ENCODE measurements at places on chromosomes 3 and 15.

- no peak for DNase-seq
These were observed 345.6 kb upstream of the THBS1 start for GRCh38 chr15:39235084-39235795.

DNA sequence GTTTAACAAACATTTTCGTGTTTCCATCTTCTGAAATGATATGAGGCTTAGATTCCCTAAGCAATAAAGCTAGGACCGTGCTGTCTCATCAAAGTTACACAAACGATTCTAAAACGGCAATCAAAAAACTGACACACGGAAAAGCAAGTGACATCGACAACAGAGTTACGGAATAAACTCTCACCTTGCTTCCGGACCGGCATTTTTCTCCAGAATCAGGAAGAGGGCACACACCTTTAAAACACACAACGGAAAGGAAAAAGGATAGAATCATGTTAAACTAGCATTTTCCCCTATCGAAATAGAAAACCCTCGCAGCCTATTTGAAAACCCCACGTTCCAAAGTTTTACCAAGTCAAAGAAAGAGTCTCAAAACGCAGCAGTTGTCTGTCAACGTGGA lies 1.4 kb downstream of the DLG1 start:
- DNase-seq = no peak

- DNase-seq = no peak
These were observed 26.4 kb downstream of the ABI3BP start for GRCh38 chr3:100966807-100967206.

- no peak for DNase-seq
These were observed 2.5 kb downstream of the SHF start for GRCh38 chr15:45185069-45185779.

GRCh38 chr3:12476238-12476897 lies 7.9 kb upstream of the TSEN2 start:
- peak; percentile 38 for DNase-seq

GRCh38 chr3:139309061-139309591 lies 34.7 kb upstream of the MRPS22 start:
- DNase-seq = no peak

DNA sequence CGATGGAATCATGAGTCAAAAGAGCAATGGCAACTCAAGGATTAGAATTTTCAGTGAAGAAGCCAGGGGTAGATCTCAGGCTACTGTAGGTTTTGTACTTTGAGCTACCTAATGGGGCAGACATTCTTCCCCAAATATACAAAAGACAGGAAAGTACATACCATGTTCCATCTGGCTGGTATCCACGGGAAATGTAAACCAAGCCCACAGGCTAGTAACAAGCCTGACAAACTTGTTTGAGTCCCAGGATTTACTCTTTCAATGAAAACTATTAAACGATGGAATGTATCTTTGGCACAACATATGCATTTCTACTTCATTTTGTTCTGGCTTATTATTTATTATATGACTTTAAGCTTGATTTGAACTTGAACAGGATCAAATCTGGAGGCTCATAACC lies 44.2 kb upstream of the GOLIM4 start:
- DNase-seq = no peak

GRCh38 chr3:105997800-105998526 lies 129.2 kb upstream of the CBLB start:
- DNase-seq = peak; percentile 2

DNA sequence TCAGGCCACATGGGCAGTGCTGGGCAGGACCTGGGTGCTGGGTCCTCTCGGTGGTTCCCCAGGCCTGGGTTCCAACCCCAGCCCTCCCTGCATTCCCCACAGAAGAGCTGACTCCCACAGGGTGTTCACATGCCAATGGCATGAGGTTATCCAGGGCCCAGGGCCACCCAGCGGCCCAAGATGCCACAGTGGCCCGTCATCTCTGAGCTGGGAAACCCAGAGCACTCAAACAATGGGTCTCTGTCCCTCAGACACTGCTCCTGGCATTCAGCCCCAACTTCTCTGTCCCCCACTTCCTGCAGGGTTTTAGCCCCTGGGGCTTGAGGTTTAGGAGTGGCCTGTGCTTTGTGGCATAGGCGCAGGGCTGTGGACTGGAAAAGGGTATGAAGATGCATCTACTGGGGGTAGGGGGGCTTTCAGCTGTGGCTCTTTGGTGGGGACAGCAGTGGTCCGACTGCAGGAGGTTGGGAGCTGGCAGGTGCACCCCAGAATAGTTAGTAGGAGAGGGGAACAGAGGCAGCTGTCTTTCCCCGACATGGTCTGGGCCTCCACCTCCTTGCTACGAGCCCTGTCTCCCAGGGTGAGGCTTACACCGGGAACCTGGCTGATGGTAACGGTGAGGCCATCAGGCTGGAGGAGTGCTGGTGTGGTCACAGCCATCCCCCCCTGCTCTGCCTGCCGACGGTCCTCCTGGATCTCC lies 1.7 kb downstream of the CCDC9B start:
- peak; percentile 93 for DNase-seq

- peak; percentile 95 for DNase-seq
These were observed 804 bp upstream of the BRPF1 start for GRCh38 chr3:9730657-9731205.

DNA sequence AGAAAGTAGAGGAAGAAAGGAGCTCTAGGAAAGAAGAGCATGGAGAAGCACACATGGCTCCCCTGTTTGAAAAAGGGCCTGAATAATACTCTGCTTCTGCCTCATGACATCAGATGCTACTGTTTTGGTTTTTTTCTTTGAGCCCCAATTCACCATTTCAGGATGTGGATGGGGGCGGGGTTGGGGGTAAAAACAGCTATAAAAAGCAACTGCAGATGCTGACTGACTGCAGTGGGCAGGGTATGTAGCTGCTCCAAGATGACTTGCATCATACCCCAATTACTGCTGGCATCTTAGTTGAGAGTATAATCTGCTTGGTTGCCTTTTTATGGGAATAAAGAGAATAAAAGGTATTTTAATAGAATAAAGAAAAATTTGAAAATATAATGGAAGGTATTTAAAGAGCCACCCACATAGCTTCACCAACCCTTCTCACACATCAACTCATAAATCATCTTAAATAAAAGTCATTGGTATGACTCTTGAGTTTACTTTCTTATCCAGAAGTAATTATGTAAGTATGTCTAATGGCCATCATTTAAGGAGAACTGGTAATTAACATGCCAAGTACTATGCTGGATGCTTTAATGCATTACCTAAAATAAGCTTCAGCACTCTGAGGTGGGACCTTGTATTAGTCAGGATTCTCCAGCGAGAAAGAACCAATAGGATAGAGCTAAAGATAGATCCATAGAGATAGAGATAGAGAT lies 36.4 kb upstream of the TMEM45A start:
- DNase-seq = no peak

DNA sequence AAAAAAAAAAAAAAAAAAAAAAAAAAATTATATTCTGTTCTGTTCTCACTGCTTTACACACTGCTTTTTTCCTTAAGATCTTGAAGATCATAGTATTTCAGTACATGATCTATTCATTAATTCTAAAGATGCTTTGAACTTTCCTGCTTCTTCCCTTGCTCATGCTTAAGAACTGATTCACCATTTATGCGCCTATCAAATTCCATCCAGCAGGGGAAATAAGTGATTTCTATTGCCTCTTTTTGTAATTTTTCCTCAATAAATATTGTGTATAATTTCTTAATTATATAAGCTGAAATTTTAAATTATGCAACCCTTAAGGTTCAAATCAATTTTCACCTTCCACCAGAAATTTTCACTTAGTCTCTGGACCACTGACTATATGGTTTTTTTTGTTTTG lies 10.6 kb downstream of the DENND6A start:
- DNase-seq = no peak

GRCh38 chr3:131796111-131796510 lies 238.7 kb downstream of the CPNE4 start:
- DNase-seq = no peak

- DNase-seq = no peak
These were observed 18.0 kb upstream of the PPM1L start for GRCh38 chr3:160738048-160738447.

- DNase-seq = no peak
These were observed 147.5 kb upstream of the MME start for GRCh38 chr3:154932633-154933032.

- no peak for DNase-seq
These were observed 751.7 kb downstream of the CADM2 start for GRCh38 chr3:85710490-85710889.

DNA sequence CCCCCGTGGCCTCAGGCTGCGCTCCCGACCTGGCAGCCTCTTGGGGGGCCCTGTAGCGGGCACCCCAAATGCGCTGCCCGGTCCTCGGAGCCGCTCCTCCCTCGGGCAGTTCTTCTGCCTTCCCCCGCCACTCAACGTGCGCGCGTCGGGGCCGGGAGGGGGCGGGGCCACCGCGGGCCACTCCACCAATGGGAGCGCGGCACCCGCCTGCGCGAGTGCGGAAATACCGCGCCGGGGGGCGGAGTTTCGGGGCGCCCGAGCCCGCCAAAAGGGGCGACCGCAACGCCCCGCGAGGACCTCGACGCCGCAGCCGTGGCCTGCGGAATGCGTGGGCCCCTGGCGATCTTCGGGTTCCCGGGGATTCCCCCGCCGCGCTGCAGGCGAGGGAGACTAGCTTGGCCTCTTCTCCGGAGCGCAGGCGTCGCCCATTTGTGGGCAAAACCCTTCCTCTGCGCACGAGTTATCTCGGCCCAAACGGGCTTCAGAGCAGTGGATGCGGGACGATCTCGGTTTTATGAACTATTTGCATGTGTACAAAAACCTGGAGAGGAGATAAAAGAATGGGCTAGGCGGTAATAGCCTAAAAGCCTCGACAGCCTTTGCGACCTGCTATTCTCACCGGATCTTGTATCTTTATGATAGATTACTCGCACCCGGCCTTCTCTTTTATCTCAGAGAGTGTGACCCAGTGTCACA lies at the start of gene TASOR:
Gene TASOR (minus strand): TSS at position 144 of the 696 bp plus-strand sequence. CDS start 259 bp downstream, outside the sequence.
- peak; percentile 37 for DNase-seq

DNA sequence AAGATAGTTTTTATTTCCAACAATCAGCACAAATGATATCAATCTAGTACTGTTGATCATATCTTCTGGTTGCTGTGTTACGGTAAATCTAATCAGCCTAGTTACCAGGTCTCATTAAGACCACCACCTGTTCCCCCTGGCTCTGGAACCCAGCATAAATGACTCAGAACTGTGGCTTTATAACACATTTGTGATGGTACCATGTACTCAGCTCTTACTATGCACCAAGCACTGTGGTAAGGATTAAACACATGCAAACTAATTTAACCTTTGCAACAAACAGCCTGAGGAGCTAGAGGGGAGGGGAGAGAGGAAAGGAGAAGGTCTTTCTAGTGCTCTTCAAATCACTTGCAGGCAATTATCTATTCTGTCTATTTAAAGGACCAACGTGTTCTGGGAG lies 173.9 kb upstream of the LMCD1 start:
- DNase-seq = no peak
